Activated naive CD8-positive, alpha-beta T cell treated with anti-CD3 and anti-CD28 coated beads for 36 hours (primary cell): ENCODE measurements at places on chromosomes 4 and X. TPM values are rescaled to one million over a fixed set of nuclear protein-coding genes. Genes with fewer than 3 reads are reported as not detected.

PCSK1N gene
- 1.4 TPM for total RNA-seq

TCEAL9 gene
- 10.4 TPM for total RNA-seq

TASL gene
- 3.1 TPM for total RNA-seq

RNF4 gene
- total RNA-seq, result 93.3 TPM

USP17L19 gene
- total RNA-seq, result not detected

NOX1 gene
- not detected for total RNA-seq

MAGEA4 gene
- total RNA-seq, result not detected
